ENCODE measurements at places on chromosomes 12 and 14. TPM values are rescaled to one million over a fixed set of nuclear protein-coding genes. Genes with fewer than 3 reads are reported as not detected.

DNA sequence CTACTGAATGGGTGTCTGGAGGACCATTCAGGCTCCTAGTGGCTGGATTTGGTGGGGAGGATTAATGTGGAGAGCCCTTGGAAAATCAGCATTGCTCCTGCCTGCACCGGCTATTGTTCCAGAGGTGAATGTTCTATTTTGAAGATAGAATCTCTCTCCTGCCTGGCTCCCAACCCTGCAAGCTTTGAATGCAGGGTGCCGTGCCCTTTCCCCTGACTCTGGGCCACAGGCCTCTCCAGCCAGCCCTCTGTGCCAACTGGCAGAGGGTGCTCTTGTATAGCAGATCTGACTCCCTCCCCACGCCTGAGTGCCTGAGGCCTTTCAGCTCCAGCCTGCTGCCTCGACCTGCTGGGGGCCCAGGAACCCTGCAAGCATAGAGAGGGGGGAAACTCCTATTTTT is 106.8 kb downstream of the TMEM260 start:
- no peak overlapping the region for H3K4me3 ChIP-seq
- no peak for DNase-seq
- no peak overlapping the region for H3K27ac ChIP-seq
- no peaks in the 10 kb centered on the region for H3K4me1 ChIP-seq

GRCh38 chr14:104445832-104446381 is 133.7 kb upstream of the C14orf180 start:
- no peak overlapping the region for H3K27ac ChIP-seq
- no peak overlapping the region for H3K4me3 ChIP-seq
- no peaks in the 10 kb centered on the region for H3K27me3 ChIP-seq
- no peak for DNase-seq
- peaks cover 11% of the 10 kb centered on the region for H3K36me3 ChIP-seq

DNA sequence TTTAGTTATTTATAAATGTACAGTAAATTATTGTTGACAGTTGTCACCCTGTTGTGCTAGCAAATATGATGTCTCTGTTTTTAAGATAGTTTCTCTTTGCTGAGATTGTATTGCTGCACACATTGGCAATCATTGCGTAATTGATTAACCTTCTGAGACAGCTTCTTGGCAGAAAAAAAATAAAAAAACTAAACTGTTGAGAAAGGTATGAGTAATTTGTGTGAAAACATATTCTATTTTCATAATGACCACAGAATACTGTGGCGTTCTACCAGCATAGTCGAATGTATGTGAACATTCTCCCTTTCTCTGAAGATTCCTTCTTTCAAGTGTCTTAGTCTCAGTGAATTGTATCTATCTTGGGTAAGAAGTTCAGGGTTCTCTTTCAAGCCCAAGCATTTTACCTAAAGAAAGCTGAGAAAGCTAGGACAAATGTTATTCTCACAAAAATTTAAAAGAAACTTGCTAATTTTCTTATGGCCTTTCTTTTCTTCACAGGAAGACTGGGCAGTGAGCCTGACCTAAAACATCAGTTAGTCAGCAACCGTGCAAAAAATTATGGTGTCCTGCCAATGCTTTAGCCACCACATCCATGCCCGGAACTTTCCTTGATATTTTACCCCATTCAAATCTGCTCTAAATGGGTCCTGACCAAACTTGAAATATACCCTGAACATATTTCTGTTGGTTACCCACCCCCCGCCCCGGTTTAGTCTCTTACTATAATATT is 69.0 kb upstream of the REP15 start:
- DNase-seq, result peak; percentile 69
- peaks cover 88% of the 10 kb centered on the region for H3K4me1 ChIP-seq
- peak overlapping the region; percentile 90 for H3K27ac ChIP-seq
- H3K27me3 ChIP-seq, result no peaks in the 10 kb centered on the region
- peaks cover 12% of the 10 kb centered on the region for H3K36me3 ChIP-seq

Gene RNASE3
- not detected for total RNA-seq

Gene TAS2R20
- 0.15 TPM for total RNA-seq

- H3K4me1 ChIP-seq, result peaks cover 21% of the 10 kb centered on the region
- H3K27me3 ChIP-seq, result no peaks in the 10 kb centered on the region
- no peak for DNase-seq
- H3K36me3 ChIP-seq, result no peaks in the 10 kb centered on the region
- no peak overlapping the region for H3K4me3 ChIP-seq
Observed at GRCh38 chr14:93084866-93085857, 30.6 kb downstream of the ITPK1 start.
